Left ventricle myocardium superior (tissue), 1 donor: ENCODE measurements at places on chromosomes 7 and 10. TPM values are rescaled to one million over a fixed set of nuclear protein-coding genes. Genes with fewer than 3 reads are reported as not detected.

- peak; percentile 69 for DNase-seq
Observed at GRCh38 chr10:124743191-124744101, 732 bp downstream of the FAM53B start.

- no peak for DNase-seq
Observed at GRCh38 chr10:128084364-128084763, 41.9 kb downstream of the MKI67 start.

DNA sequence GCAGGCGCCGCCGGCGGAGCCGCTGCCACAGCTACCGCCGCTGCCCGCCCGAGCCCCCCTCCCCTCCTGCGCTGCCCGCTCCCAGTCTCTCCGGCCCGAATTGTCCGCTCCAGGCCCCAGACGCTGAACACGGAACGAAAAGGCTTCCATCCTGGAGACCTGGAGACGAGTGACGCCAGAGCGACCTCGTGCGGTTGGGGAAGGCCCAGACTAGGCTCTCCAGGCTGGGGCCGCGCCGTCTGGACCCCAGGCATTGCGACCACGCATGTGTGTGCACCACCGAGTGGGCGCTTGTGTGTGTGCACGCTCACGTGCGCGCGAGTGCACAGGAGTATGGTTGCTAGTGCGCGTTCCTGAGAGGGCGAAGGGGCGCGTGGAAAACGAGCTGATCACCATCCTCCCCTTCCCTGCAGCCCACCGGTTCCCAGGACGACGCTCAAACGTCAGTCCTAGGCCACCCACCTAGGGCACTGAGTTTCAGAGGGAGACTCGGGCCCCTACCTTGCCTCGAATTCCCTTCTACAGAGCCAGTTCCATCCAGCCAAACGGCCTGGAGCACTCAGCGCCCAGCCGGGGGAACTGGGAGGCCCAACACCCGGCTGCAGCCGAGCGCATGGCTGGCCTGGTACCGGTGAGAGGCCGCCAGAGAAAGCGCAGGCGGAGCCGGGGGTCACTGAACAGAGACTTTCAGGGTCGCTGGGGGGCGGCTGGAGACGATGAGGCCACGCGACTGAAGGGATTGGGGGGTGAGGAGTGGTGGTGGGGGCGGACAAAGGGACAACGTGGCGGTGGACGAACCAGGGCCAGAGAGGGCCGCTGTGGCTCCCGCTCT lies 11.6 kb downstream of the LBX1 start:
- DNase-seq, result peak; percentile 55

DNA sequence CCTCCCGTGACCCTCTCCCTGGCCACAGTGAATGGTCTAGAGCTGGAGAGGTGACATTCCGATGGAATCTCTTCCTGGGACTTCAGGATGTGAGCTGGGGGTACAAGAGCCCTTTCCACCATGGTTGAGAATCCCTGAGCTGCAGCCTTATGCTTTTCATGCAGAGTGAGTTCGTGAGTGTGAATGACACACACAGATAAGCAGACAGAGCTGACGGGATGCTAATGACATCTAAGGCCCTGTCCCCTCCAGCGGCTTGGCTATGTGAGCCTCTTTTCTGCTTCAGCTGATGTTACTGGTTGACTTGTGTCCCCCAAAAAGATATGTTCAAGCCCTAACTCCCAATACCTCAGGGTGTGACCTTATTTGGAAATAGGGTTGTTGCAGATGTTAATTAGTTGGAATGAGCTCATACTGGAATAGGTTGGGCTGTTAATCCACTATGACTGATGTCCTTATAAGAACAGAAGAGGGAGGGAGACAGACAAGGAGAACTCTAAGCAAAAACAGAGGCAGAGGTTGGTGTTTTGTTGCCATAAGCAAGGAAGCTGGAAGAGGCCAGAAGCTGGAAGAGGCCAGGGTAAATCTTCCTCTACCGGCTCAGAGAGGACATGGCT lies 111.1 kb upstream of the AFAP1L2 start:
- no peak for DNase-seq

DNA sequence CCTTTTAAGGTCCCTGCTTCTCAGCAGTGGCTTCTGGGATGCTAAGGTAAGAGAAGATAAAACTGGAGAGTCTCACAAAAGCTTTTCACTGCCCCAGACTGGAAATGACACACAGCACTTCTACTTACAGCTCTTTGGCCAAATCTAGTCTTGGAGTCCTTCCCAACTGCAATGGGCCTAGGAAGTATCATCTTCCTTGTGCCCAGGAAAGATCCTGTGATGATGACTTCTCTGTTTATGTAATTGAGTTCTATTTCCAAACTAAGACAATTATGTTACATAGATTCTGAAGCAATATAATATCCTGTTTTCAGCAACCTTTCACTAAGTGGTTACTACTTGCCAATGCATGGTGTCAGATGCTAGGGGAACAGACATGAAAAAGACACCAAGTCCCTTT lies 234.1 kb downstream of the PTEN start:
- no peak for DNase-seq

GRCh38 chr7:126689037-126689436 lies 563.7 kb downstream of the GRM8 start:
- DNase-seq, result no peak

DNA sequence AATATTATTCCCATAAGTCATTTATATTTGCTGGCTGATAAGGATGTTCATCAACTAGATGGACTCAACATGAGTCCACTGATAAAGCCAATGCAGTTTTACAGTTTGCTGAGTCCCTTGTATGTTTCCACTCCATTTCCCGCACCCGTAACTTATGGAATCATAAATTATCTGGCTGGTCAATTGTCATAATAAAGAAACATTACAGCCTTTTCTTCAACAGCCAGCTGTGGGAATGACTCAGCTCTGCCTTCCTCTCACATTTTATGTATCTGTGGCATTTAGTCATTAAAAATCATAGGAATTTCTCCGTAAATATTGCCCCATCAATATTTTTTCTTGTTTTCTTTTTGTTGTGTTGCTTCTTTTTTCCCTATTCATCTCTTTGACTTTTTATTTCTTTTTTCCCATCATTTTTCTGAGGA lies 22.3 kb upstream of the TMEM26 start:
- DNase-seq, result no peak

DNA sequence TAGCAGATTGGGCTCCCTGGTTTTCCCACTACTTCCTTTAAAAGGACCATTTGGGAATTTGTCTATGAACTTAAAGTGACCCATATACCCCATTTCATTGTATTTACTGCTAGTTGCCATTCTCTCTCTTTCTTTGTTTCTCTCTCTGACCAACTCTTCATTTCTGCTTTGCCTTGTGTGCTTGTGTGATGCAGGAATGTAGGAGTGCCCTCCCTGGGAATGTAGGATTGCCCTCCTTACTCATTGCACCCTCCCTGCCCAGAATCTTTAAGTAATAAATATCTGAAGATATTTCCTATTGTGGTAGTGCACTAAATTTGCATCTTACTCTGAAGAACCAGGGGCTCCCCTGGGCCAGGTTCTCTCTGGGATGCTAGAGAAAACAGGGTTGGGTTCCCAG lies 47.3 kb upstream of the KLF14 start:
- no peak for DNase-seq

GRCh38 chr10:103795634-103796270 lies 59.6 kb downstream of the SH3PXD2A start:
- peak; percentile 31 for DNase-seq

- no peak for DNase-seq
Observed at GRCh38 chr10:7474388-7474787, 63.6 kb upstream of the SFMBT2 start.

- DNase-seq, result no peak
Observed at GRCh38 chr10:132532749-132533560, 4.6 kb upstream of the INPP5A start.

DNA sequence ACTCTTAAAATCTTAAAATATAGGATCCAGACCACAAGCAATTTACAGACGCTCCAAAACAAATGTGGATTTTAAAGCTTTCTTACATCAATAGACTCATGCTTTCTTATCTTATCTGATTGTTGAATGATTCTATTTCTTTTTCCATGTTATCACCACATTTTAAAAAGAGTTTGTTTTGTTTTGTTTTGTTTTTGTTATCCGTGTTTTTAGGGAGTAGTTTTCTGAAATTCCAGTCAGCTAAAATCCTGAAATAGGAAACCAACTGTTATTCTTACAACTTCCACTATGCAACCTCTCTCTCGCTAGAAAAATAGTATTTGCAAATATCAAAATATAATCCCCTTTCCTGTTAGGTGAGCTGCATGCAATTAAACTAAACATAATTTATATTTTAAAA lies 251.0 kb downstream of the PCDH15 start:
- DNase-seq, result no peak

DNA sequence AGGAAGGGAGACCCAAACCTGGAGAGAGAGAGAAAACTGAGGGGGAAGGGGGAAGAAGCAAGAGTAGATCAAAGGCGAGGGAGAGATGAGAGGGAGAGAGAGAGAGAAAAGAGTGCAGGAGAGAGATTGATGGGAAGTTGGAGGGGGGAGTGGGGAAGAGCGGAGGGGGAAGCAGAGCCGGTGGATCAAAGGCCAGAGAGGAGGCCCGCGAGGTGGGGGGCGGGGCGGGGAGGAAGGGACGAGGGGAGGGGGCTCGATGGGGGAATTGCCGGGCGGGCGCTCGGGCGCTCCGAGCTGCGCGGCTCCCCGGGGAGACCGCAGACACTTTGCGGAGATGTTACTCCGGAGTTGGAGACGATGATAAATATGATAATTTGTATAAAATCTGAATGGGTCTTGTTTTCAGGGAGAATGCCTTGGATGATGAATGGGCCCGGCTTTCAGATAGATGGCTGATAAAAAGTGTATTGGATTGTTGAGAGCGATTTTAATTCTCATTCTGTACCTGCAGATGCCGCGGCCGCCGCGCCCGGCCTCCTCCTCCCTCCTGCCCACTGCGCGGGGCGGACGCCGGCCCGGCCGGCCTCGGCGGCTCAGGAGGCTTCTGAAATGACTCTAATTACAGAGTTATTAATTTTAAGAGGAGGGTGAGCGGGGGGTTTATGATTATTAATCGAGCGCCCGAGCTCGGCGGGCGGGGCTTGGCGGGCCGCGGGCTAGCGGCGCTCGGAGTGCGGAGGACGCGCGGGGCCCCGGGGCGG lies 21.4 kb upstream of the PAX2 start:
- no peak for DNase-seq

GRCh38 chr10:18216482-18216881 lies 76.3 kb downstream of the CACNB2 start:
- peak; percentile 29 for DNase-seq

DNA sequence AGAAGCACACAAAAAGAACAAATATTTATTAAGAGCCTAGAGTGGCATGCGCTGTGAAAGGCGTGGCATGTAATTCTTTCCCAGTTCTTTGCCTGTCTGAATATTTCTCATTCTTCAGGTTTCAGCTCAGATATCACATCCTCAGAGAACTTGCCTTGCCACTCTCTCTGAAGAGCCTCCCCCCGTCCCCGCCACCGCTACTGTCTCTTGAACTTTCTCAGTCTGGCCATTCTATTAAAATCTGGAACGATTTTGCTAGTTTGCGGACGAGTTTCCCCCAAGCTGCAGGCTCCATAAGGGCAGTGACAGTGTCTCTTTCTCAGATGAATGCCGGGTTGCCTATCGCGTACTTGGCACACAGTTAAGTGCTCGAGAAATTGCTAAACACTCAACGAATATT lies 787 bp upstream of the PLEKHA1 start:
- peak; percentile 37 for DNase-seq

- no peak for DNase-seq
Observed at GRCh38 chr10:24685958-24686540, 37.6 kb downstream of the ARHGAP21 start.

DNA sequence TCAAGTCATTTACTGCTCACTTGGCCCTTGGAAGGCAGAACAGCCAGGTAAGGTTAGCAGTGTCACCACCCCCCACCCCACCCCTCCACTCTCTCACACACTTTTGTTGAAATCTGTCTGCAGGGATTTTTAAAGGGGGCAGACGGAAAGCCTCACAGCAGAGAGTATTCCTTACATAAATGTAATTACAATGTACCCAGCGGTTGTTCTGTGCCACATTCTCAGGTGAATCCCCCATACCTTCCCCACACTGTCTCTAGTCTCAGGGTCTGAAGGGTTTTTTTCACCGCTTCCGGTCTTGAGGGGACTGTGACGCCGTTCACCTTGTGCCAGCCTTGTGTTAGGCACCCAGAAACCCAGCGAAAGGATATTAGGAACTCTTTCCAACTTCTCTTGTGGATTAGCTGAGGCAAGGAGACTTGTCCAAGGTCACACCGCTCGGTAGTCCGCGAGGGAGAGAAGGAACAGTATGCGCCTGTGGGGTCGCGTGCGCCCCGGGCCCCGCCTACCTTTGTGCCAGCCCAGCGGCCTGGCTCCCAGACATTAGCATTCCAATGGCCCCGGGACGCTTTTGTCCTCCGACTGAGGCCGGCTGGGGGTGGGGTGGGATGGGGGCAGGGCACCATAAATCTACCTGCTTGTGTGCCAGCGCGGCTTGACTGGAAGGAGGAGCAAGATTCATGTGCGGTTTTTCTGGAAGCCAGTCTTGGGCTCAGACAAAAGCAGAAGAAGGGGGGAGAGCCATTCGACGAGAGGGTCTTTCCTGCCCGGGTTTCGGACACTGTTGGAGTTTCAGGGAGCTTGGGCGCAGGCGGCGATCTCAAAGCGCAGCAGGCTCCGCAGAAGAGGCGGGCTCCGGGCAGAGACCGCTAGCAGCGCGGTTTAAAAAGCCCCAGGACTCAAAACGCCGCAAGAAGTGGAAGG lies 4.5 kb downstream of the NEUROG3 start:
- no peak for DNase-seq

GRCh38 chr10:123150986-123151736 lies 3.0 kb upstream of the BUB3 start:
- DNase-seq, result no peak

- DNase-seq, result no peak
Observed at GRCh38 chr7:25968205-25968993, 183.6 kb upstream of the NFE2L3 start.

- DNase-seq, result no peak
Observed at GRCh38 chr7:27688646-27689045, 26.0 kb upstream of the HIBADH start.

DNA sequence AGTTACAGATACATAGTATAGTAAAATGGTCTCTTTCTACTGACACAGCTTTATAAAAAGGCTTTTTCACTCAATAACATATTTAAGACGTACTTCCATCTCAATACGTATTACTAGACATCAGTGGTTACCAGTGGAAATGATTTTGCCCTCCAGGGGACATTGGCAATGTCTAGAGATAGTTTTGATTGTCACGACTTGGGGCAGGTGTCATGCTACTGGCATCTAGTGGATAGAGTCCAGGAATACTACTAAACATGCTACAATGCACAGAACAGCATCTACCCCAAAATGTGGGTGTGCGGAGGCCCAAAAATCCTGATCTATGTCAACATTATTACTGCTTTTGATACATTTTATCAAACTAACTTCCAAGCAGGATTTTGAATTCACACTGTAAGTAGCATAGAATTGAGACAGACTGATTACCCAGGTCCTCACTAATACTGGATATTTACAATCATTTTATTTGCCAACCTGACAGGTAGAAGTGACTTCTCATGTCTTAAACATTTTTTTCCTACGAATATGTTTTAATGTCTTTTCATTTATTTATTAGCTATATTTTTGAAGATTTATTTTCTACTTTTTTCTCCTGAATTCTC lies 53.8 kb downstream of the HGF start:
- no peak for DNase-seq

- DNase-seq, result no peak
Observed at GRCh38 chr7:9711259-9711918, 1262.3 kb upstream of the PHF14 start.

The CTAGE4 gene
- total RNA-seq, result 0.62 TPM

The OTUD1 gene
- total RNA-seq, result 14.6 TPM

The IL2RA gene
- 1.5 TPM for total RNA-seq

The HOXA4 gene
- total RNA-seq, result 0.15 TPM

The ATP6V0A4 gene
- not detected for total RNA-seq

The TMEM213 gene
- total RNA-seq, result not detected

The SAP25 gene
- total RNA-seq, result 0.77 TPM

The SPDYE2 gene
- total RNA-seq, result not detected

The CNNM1 gene
- 0.10 TPM for total RNA-seq

The CAMK2B gene
- total RNA-seq, result 98.4 TPM

The TSPAN12 gene
- 69.0 TPM for total RNA-seq

The TMEM273 gene
- 17.6 TPM for total RNA-seq

The EIF5AL1 gene
- total RNA-seq, result 0.12 TPM
